ENCODE measurements at places on chromosomes 11 and 22. TPM values are rescaled to one million over a fixed set of nuclear protein-coding genes. Genes with fewer than 3 reads are reported as not detected.

The DTX4 gene
- 0.28 TPM for total RNA-seq

The FAM180B gene
- 0.21 TPM for total RNA-seq

GRCh38 chr11:57474803-57475115 is 14.4 kb downstream of the RTN4RL2 start:
- no peak overlapping the region for H3K27ac ChIP-seq
- no peak for DNase-seq
- H3K27me3 ChIP-seq, result peaks cover 33% of the 10 kb centered on the region
- peaks cover 29% of the 10 kb centered on the region for H3K4me1 ChIP-seq
- no peak overlapping the region for H3K4me3 ChIP-seq
- H3K36me3 ChIP-seq, result no peaks in the 10 kb centered on the region

DNA sequence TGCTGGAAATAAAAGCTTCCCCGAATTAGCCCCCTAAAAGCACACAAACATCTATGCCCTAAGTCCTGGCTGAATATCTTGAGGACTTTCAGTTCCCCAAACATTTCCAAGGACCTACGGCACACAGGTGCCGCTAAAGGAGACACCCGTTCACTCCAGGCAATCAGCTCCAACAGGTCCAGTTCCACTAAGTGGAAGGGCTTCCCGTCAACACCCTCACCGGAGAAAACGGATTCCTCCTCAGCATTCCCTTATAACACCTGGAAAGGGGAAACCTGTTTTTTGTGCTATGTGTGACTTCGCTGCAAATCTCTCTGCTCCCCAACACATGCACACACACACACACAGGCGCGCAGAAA is 3.9 kb downstream of the TENM4 start:
- no peak overlapping the region for H3K4me3 ChIP-seq
- peak overlapping the region; percentile 10 for H3K27ac ChIP-seq
- peaks cover 8% of the 10 kb centered on the region for H3K4me1 ChIP-seq
- DNase-seq, result no peak

DNA sequence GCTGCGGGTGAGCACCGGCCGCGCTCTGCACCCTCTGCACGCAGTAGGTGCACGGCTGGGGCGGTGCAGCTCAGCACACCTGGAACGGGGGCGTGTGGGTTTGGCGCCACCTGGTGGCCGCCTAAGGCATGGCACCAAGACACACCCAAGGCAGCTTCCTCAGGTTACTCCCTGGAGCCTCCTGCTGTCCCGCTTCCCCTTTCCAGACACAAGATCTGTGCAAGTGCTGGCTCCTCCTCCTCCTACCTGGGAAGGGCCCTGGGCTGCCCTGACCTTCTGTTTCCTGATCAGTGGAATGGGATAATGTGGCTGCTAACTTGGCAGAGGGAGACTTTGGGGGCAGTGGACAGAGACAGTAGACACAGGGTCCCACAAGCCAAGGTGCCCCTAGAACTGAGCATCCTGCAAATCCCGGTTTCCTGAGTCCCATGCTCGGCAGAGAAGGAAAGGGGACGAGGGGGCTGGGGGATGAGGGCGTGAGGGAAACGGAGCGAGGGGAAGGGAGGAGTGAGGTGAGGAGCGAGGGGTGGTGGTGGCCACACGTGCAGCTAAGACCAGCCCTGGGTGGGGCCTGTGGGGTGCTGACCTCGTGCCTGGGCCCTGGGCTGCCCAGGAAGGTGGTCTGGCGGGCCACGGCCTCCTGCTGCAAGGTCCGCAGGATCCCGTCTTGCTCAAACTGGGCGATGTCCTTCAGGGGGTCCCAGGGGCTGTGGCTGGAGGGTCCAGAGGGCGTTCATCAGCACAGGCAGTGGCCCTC is 34.8 kb upstream of the CARS1 start:
- DNase-seq, result peak; percentile 83
- H3K27ac ChIP-seq, result no peak overlapping the region
- H3K27me3 ChIP-seq, result peaks cover 3% of the 10 kb centered on the region
- H3K36me3 ChIP-seq, result no peaks in the 10 kb centered on the region
- H3K4me3 ChIP-seq, result no peak overlapping the region
- peaks cover 6% of the 10 kb centered on the region for H3K4me1 ChIP-seq

The NOL12 gene
- total RNA-seq, result 49.9 TPM

The CD3D gene
- 428 TPM for total RNA-seq

The NRGN gene
- total RNA-seq, result 6.6 TPM

GRCh38 chr11:7688238-7688826 is 15.0 kb upstream of the CYB5R2 start:
- DNase-seq, result no peak
- H3K4me3 ChIP-seq, result no peak overlapping the region
- H3K36me3 ChIP-seq, result no peaks in the 10 kb centered on the region
- peaks cover 2% of the 10 kb centered on the region for H3K4me1 ChIP-seq
- no peak overlapping the region for H3K27ac ChIP-seq
- peaks cover 51% of the 10 kb centered on the region for H3K27me3 ChIP-seq

Measured in activated CD8-positive, alpha-beta memory T cell treated with anti-CD3 and anti-CD28 coated beads, Interleukin-2, amount 10 ng/mL, durations not matched to agents 7 days and 5 days (primary cell).